Stimulated activated CD4-positive, alpha-beta T cell treated with anti-CD3 and anti-CD28 coated beads, Interleukin-2, amount 100 ng/mL, for 48 hours (primary cell): ENCODE measurements at places on chromosomes 2 and 18.

DNA sequence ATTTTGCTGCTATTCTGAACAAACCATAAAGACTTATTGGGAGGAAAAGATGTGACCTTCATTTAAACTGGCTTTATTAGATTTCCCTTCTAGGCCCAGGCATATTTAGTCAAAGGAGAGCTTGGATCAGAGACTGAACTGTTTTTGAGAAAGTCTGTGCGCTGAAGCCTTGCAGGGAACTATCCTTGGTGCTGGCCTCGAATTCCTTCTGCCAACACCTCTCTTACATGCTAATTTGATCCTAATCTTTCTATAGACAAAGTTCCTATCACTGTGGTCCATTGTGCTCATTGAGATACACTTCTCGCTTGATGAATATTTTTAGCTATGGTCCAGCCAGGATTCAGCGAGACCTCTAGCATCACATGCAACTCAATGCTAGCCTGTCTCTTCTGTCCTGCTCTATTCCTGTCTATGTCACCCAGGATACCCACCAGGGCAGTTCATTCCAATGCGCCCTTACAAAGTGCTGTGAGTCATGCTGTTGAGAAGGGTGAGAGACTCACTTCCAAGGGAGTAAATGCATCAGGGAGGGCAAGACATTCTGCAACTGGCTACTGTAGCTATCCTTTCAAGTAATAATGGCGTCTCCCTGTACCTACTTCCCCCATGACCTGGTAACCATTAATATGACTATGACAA, 356.7 kb upstream of the LYPD1 start:
- DNase-seq: no peak

DNA sequence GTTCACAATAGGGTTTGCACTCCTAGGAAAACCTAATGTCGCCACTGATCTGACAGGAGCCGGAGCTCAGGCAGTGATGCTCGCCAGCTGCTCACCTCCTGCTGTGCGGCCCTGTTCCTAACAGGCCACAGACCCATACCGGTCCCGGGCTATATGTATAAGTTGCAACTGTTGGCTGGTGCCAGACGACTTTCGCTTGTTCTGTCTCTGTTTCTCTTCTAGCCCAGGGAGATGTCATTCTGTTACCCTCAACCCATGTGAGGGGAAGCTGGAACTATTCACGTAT, 170.3 kb downstream of the BCL2 start:
- DNase-seq: no peak

GRCh38 chr2:86615596-86615995, 8.1 kb downstream of the RNF103 start:
- DNase-seq: no peak

DNA sequence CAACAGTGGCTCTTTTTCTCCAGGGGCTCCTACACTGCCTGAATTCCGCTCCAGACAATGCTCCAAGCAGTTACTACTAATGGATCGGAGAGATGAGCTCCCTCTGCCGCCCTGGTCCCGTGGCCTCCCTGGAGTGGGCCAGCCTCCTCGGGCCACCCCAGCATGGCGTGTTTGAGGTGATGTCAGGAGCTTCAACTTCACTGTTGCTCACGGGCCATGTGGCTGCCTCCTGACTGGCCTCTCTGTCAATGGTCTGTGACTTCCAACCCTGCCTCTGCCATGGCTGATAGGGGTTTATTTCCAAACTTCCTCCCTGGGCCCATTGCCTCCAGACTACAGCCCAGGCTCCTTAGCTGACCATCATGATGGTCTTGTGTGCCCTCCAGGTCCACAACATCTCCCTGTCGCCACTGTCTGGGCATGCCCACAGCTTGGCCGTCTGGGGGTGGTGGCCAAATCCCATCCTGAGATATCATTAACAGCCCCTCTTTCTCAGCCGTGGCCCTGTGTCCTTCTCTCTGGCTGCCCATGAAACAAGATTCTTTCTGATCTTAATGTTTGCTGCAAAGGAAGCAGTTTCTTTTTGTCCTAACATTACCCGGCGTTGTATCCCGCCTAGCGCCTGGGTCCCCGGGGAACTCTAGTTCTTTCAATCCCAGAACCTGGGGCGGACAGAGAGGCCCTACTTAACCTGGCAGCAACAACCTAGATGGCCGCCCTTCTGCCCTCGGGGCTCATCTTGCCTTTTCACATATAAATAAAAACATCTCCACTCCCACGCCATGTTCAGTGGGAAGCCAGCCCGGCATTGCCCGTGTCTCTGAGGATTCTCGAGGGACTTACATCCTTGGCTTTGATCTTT, 38.1 kb downstream of the ATOH8 start:
- no peak for DNase-seq

- DNase-seq: peak; percentile 49
Observed at GRCh38 chr2:195559431-195559914, 97.6 kb upstream of the SLC39A10 start.

DNA sequence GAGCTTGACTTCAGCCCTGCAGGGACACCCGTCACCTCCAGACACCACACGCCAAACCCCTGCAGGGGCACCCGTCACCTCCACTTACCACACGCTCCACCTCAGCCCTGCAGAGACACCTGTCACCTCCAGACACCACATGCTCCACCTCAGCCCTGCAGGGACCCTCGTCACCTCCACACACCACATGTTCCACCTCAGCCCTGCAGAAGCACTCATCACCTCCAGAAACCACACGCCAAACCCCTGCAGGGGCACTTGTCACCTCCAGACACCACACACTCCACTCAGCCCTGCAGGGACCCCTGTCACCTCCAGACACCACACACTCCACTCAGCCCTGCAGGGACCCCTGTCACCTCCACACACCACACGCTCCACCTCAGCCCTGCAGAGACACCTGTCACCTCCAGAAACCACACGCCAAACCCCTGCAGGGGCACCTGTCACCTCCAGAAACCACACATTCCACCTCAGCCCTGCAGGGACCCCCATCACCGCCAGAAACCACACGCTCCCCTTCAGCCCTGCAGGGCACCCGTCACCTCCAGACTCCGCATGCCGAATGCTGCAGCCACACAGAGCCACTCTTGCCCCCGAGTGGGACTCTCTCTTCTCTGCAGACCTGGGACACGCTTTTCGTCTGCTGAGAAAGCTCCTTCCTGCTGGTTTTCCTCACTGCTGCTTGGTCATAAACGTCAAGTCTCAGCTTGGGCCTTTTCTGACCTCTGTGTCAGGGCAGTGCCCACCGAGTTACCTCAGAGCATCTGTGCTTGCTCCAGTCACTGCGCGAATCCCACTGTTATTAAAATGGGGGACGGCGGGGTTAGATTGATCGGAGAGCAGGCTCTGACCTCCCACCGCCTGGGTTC, 77.5 kb upstream of the SALL3 start:
- DNase-seq: no peak

GRCh38 chr18:34039201-34039600, 185.5 kb downstream of the NOL4 start:
- DNase-seq: no peak
